Mucosa of descending colon (tissue), 3 donors: ENCODE measurements at places on chromosomes 12 and 14. TPM values are rescaled to one million over a fixed set of nuclear protein-coding genes. Genes with fewer than 3 reads are reported as not detected.

DNA sequence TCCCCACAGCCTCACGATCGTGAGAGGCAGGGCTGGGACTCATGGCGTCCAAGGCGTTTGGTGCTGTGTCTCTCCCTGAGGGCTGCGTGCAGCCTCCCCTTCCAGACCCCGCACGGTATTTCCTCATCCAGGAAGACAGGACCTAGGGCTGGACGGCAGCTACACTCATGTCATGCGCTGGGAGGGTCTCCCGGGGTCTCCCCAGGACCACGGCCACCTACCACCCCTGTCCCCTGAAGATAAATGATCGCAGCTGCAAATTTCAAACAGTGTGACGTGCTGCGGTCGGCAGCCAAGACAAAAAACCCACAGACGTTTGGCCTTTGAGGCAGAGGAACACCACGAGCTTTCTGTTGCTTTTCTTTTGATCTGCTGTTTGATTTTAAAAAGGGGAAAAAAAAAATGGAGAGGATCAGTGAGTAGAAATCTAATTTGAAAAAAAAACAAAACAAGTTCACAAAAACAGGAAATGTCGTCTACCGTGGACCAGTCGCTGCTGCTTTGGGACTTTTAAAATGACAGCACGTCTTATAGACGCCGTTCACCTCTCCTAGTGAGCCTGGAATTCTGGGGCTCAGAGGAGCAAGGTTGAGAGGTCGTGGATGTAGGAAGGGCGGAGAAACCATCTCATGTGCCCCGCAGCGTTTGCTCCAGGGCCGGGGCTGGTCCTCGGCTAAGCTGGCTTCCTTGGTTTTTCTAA, 237.6 kb downstream of the SLC41A2 start:
- DNase-seq, result peak; percentile 49

GRCh38 chr14:58107947-58108552, 44.0 kb downstream of the ARMH4 start:
- no peak for DNase-seq

- DNase-seq, result no peak
Measured at GRCh38 chr14:100690672-100691071, 36.0 kb upstream of the DLK1 start.

- no peak for DNase-seq
Measured at GRCh38 chr12:62248873-62249272, 11.3 kb upstream of the USP15 start.

GRCh38 chr14:92471919-92472318, 41.7 kb upstream of the RIN3 start:
- no peak for DNase-seq

GRCh38 chr14:38207736-38208617, at the start of gene SSTR1:
Gene SSTR1 (plus strand): TSS chr14:38207904. CDS start chr14:38209390, 1,486 bp downstream.
- DNase-seq, result peak; percentile 92

DNA sequence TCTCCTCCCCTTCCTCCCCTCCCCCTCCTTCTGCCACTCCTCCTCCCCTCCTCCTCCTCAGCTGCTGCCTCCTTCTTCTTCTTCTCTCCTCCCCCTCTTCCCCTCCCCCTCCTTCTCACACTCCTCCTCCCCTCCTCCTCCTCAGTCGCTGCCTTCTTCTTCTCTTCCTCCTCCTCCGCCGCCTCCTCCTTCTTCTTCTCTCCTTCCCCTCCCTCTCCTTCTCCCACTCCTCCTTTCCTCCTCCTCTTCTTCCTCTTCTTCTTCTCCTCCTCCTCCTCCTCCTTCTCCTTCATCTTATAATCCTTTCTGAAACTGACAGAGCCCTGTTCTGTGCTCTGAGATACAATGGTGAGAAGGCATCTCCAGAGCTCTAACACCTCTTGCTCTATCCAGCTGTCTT, 73.1 kb upstream of the DCD start:
- DNase-seq, result no peak

DNA sequence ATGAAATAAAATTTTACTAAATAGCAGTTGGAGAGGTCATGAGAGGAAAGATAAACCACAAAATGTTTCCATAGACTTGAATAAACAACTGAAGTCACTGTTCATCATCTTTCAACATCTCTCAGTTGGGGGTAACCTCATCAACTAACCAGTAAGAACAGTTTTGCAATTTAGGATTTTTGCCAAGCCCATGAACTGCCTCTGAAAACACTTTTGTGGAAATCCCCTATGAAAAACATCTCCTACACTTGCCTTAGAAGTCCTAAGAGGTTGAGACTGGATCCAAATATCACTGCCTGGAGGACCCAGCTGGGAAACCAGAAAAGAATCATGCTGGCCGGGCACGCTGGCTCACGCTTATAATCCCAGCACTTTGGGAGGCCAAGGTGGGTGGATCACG, 273.1 kb downstream of the C12orf50 start:
- DNase-seq, result no peak

GRCh38 chr14:91586410-91586809, 76.3 kb upstream of the PPP4R3A start:
- DNase-seq, result no peak

GRCh38 chr12:26058308-26058707, 66.5 kb downstream of the BHLHE41 start:
- no peak for DNase-seq

DNA sequence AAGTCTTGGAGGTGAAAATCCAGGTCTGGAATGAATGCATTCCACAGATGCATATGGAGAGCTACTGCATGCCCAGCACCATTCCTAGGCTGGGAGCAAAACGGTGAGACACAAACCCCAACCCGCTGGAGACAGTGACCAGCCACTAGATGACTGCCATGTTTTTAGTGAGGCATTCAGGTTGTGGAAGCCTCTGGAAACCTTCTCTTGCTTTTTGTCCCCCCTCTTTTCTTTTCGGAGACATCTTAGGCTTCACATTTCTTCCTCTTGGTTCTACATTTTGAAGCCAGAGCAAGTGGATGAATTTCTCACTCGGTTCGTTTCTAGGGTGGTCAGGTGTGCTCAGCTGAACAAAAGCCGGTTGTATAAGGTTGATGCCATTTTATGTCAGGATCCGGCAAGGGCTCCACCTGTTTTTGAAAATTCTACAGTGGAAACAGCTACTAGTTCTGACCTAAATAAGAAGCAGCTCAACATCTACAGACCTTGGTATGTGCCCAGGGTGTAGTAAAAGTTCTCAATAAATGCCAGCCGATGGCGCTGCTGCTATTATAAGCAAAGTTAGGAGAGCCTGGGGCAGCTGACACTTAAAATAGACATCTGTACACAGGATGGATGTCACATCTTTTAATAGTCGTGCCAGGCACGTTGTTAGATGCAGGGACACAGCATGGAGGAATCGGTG, 1.8 kb upstream of the ZNF839 start:
- no peak for DNase-seq

DNA sequence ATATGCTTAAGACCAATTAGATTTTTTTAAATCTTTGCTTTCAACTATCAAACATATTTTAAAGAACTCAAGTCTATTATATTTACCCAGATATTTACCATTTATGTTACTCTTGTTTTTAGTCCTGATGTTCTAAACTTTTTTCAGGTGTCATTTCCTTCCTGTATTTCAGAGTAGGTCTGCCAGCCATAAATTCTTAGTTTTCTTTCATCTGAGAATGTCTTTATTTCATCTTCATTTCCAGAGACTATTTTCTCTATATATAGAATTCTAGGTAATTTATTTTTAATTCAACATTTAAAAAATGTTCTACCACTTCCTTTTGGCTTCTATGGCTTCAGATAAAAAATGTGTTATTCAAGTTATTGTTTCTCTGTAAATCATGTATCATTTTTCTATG, 218.2 kb upstream of the AMIGO2 start:
- no peak for DNase-seq

DNA sequence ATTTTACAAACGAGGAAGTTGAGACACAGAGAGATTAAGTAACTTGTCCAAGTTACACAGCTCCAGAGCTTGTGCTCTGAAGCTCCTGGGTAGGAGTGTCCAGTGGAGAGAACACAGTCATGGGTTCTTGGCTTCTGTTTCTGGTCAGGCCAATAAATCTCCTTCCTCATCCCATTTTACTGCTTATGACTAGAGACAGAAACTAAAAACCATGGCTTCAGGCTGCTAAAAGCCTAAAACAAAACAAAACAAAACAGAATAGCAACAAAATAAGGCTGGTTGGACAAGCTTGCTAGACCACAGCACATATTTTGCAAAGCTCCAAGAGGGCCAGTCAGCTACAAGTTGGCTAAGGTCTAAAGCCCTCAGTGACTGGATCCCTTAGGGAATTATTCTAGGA, 49.8 kb downstream of the PTGER2 start:
- no peak for DNase-seq

DNA sequence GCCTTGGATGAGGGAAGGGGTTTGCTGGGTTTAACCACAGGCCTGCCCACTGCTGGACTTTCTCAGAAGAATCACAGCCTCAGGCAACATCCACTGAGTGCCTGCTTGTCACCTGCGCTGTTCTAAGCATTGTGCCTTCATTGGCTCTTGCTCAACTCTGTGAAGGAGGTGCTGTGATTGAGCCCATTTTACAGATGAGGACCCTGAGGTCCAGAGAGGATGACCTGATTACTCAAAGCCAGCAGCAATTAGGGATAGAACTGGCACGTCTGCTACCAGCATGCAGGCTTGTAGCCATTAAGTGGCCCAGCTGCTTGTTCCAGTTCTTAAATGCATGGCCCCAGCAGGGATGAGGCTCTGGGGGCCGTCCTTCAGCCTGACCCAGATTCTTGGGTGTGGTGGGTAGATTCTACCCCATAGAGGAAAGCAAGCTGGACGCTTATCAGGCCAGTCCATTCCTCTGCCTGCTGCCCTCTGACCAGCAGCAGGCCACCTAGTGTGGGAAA, 54.6 kb downstream of the ESRRB start:
- no peak for DNase-seq

- no peak for DNase-seq
Measured at GRCh38 chr14:89330236-89331002, 86.6 kb downstream of the FOXN3 start.

GRCh38 chr12:103742349-103742932, 98.6 kb downstream of the NT5DC3 start:
- DNase-seq, result no peak

GRCh38 chr14:29897181-29897580, 30.5 kb downstream of the PRKD1 start:
- DNase-seq, result no peak

DNA sequence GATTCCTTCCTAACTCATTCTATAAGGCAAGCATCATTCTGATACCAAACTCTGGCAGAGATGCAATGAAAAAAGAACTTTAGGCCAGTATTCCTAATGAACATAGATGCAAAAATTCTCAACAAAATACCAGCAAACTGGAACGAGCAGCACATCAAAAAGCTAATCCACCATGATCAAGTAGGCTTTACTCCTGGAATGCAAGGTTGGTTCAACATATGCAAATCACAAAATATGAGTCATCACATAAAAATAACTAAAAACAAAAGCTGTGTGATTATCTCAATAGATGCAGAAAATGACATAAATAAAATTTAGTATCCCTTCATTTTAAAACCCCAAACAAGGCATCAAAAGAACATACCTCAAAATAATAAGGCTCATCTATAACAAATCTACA, 98.9 kb downstream of the ACSS3 start:
- DNase-seq, result no peak

- DNase-seq, result no peak
Measured at GRCh38 chr14:68020999-68021663, 201.6 kb downstream of the RAD51B start.

- peak; percentile 82 for DNase-seq
Measured at GRCh38 chr12:53006810-53007309, 604 bp downstream of the EIF4B start.

DNA sequence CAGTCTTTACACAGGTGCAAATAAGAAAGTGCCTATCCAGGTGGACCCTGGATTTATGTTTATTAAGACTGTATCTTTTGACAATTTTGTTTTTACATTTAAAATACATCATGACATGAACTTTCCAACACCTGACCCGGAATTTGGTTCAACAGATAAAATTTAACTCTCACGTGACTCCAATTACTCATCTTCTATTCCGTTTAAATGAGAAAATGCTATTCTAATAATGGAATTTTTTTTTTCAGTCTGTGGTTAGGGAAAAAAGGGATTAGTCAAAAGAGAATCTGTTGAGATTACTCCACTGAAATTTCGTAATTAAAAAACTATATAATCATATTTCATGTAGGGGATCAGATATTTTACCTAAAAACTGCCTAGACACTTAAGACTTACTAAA, 11.1 kb downstream of the VPS37B start:
- no peak for DNase-seq

GRCh38 chr14:30085943-30086342, 158.3 kb upstream of the PRKD1 start:
- no peak for DNase-seq

DNA sequence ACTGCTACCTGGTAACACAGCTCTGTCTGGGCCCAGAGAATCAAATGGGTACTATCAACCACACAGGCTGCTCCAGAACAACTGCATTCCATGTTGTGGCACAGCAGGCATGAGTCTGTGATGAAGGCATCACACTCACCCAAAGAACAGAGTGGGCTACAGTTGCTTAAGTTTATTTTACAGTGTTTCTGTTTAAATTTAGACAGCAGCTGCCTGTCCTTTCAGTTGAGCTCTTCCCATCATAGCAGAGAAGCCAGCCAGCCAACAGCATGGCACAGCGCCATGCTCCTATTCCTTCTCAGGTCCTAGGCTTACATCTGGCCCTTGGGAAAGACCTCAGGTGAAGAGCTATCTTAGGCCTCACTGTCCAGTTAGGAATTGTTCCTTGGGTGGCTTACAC, 147.0 kb upstream of the FRMD6 start:
- DNase-seq, result no peak

- no peak for DNase-seq
Measured at GRCh38 chr12:25950329-25951115, 8.0 kb upstream of the RASSF8 start.

The NAV3 gene
- 2.5 TPM for total RNA-seq

The FGF6 gene
- not detected for total RNA-seq

The IL31 gene
- total RNA-seq, result not detected

The KCNA1 gene
- total RNA-seq, result 6.7 TPM

The PTPRO gene
- 39.9 TPM for total RNA-seq

The MYRFL gene
- total RNA-seq, result 0.58 TPM

The ACOT6 gene
- not detected for total RNA-seq

The NR4A1 gene
- total RNA-seq, result 44.6 TPM

The SLCO1A2 gene
- total RNA-seq, result not detected
